ENCODE measurements at places on chromosomes 7 and 10.

DNA sequence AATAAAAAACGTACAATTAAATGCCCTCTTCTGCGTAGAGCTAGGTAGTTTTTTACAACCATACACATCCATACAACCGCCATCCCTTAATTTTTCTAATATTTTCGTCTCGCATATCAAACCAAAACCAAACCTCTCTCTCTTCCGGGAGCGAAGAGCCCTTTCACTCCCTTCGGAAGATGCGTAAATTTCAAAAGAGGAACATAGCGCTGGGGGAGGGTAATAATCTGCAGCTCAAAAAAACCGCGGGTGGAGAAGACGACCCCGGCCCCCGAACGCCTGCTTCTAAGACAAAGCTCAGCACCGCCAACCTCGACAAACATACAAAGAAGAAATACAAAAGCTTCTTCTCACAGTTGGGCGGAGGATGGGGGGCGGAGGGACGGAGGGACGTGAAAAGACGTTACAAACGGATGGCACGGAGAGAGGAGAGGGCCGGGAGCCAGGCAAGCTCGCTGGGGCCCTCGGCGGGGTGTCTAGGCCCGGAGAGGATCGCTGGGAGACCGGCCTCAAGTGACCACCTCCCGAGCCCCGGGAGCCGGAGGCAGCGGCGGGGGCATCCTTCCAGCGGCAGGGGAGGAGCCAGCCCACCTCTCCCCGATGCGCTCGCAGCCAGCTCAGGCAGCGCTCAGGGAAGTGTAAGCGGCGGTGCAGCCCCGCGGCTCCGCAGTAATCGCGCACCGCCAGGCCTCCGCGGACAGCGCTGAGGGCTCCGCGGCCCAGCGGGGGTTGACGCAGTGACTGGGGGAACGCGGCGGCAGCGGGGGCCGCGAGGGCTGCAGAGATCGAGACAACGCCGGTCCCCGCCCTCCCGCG lies 851 bp downstream of the MKRN1 start:
- no peak for DNase-seq

- no peak for DNase-seq
Observed at GRCh38 chr10:95397747-95398146, 106.9 kb upstream of the PDLIM1 start.

- DNase-seq = no peak
Observed at GRCh38 chr7:7484072-7484471, 51.6 kb downstream of the COL28A1 start.

- no peak for DNase-seq
Observed at GRCh38 chr10:26840938-26841732, 19.6 kb downstream of the ABI1 start.

DNA sequence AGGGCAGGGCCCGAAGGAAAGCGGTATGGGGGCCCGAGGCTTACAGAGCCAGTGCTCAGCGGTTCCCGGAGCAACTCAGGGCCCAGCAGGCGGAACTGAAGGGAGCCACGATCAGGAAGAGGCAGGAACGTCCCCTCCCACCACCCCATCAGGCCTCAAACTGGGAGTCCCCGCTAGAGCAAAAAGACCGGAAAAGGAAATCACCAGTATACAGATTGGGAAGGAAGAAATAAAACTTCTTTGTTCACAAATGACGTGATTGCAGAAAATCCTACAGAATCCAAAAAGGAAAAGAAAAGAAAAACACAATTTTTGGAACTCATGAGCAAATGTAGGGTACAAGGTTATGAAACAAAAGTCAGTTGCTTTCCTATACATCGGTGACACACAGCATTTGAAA lies 21.6 kb upstream of the ZFAND2A start:
- no peak for DNase-seq

DNA sequence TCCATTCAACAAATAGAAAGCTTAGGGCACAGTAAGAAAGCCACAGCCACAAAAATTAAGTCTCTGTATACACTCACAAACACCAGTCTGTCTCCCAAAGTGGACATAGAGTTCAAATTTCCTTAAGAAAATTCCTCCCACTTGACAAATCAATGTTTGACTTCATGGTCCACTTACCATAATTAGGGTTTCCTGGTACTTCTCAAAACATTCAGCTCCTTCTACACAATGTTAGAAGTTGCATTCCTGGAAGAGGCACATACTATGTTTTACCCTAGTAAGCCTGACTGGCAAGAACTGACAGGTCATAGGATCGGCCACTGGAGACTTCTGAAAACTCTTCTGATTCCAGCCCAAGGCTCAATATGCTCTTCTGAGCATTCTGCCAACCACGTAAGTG lies 70.5 kb downstream of the CPXM2 start:
- no peak for DNase-seq

DNA sequence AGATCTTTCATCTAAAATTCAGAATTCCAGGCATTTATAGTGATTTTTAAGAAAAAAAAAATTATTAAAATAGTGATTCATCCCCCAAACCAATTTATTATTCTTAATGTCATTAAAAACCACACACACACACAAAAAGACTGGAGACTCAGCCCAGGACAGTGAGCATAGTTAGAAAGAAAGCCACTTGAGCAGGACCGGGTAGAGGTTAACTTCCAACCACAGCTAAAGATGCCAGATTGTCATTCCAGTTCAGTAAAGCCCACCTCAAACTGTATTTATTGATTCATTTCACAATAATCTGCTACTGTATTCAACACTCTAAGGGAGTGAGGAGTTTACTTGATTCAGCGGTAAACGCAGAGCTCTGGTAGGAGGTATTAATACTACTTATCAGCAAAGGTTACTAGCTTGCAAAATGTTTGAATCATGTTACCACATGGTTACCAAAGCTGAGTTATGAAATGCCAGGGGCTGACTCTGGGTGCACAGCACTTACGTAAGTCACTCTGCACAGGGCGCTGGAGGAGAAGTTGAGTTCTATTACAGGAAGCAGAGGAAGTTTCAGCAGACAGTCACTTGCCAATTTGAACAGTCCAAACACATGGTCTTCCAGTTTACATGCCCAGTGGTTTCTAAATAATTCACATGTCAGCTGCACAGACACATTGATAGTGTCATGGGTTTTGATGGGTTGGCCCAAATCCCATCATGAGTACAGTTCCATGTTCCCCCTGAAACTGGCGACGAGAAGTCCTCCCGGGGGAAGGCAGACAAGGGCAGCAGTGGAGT lies 64.6 kb downstream of the KLF6 start:
- DNase-seq = no peak

- DNase-seq = no peak
Observed at GRCh38 chr7:149799397-149800168, 26.2 kb upstream of the ZNF467 start.

DNA sequence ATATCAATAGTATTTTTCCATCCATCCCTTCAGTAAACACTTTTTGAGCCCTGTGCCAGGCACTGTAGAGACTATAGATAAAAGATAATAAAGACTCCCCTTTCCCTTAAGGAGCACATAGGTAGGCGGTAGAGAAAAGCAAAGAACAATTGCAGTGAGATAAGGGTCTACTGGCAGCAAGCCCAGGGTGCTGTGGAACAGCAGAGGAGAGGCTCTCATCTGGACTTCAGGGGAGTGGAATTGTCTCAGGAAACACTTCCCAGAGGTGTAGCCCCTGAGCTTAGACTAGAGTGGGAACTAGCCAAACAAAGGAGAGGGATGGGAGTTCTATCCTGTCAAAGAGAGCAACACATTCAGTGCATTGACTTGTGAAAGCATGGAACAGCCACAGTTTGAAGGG lies 102.0 kb downstream of the NRF1 start:
- DNase-seq = no peak

DNA sequence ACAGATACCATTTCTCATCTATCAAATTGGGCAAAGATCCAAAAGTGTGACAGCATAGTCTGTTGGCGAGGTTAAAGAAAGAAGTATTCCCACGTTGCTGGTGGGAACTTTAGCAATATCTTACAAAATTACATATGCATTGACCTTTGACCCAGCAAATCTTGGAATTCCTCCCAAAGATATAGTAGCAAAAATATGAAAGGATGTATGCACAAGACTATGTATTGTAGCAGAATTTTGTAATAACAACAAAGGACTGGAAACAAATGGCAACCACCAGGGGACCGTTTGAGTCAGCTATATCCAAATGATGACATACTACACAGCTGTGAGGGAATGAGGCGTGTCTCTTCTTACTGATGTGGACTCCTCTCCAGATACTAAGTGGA lies 50.2 kb downstream of the KCNH2 start:
- no peak for DNase-seq
